Stimulated activated CD8-positive, alpha-beta memory T cell treated with anti-CD3 and anti-CD28 coated beads, Interleukin-4, amount 100 ng/mL, for 1 hour (primary cell): ENCODE measurements at places on chromosomes 2 and 18.

DNA sequence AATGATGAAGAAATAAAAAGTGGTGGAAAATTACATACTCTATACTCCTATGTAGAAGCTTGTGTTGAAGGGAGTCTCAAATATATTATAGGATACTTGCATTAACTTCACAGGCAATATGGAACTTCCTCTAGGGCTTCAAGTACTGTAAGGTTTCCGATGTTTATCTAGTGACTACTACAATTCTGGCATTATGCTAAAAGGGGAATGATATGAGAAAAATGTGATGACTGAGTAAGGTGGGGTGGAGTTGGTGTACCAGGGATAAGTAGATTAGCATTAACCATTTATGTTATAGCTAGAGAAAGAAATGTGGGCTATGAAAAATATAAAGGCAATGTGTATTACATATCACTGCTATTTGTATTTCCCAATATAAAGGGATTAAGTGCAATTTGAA is 229.5 kb downstream of the DCC start:
- DNase-seq: no peak

DNA sequence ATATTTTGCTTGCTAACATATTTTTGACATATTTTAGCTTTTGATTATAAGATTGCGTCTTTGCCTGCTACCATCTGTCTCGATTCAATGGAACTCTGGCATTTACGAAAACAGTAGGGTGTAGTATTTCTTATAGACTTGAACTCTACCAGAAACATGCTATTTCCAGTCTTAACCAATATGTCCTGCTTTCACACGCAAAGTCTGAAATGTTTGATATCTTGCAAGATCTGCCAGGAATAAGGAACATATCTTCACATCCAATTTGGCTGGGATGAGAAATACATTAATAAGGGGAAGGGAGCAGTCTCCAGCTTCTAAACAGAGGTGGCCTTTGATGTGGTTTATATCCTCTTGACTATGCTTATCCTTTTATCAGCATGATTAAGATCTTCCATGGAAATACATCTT is 299.4 kb downstream of the ZNF521 start:
- no peak for DNase-seq

- DNase-seq: no peak
Measured at GRCh38 chr18:35573531-35573930, 8.0 kb upstream of the GALNT1 start.

DNA sequence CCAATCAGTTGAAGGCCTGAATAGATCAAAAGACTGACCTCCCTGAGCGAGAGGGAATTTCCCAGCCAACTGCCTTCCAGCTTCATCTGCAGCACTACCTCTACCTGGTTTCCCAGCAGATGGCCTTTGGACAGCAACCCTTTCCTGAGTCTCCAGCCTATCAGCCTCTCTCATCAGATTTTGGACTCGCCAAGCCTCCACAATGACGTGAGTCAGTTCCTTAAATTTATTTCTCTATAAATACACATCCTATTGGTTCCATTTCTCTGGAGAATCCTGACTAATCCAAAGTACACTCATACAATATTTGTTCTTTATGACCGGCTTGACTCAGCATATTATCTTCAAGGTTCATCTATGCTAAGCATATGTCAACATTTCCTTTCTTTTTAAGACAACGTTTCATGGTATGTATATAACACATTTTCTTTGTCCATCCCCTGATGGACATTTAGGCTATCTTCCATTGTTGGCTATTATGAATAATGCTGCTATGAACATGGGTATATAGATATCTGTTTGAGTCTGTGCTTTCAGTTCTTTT is 294.6 kb downstream of the LRATD1 start:
- no peak for DNase-seq

DNA sequence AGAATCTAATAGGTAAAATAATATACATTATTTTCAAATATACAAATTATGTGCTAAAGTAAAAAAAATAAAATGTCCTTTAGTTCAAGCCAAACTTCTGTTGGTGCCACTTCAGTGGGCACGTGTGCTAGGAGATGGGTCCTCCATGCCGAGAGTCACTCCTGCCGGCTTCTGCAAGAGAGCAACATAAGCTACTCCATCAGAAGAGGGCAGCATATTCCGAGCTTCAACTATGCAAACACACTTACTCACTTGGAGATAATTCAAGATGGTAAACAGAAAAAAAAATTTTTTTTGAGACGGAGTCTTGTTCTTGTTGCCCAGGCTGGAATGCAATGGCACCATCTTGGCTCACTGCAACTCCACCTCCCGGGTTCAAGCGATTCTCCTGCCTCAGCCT is 24.4 kb downstream of the CNOT11 start:
- DNase-seq: no peak

- no peak for DNase-seq
Measured at GRCh38 chr2:217934321-217935131, 68.3 kb downstream of the TNS1 start.

- no peak for DNase-seq
Measured at GRCh38 chr2:240791221-240791800, 28.7 kb downstream of the KIF1A start.

- no peak for DNase-seq
Measured at GRCh38 chr2:131041402-131042147, 51.7 kb downstream of the FAM168B start.

- no peak for DNase-seq
Measured at GRCh38 chr2:168278424-168278888, 31.1 kb upstream of the STK39 start.

DNA sequence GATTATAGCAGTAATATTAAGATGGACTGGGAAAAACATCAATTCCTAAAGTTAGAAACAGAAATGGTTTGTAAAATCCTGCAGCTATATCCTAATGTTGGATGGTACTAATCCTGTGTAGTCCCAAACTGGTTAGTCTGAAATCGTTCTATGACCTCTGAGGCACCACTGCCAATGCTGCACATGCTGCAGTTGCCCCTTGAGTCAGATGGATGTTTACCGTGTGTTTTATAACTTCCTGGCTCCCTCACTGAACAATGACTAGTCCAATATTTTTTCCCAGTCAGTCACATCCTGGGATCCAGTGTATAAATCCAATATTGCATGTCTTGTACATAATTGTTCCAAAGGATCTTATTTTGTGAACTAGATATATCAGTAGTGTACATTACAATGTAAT is 226.7 kb upstream of the PKDCC start:
- no peak for DNase-seq

DNA sequence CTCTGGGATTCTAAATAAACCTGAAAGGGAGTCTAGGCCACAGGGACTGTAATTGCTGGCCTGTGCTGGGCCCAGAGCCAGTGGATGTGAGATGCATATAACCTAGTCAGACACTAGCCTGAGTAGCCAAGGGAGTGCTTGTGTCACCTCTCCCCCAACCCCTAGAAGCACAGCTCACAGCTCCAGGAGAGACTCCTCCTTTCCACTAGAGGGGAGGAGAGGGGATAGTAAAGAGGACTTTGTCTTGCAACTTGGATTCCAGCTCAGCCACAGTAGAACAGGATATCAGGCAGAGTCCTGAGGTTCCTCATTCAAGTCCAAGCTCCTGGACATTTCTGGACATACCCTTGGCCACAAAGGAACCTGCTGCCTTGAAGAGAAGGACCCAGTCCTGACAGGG is 18.4 kb upstream of the EVA1A start:
- no peak for DNase-seq

- no peak for DNase-seq
Measured at GRCh38 chr18:10068766-10069567, 155.2 kb downstream of the VAPA start.

DNA sequence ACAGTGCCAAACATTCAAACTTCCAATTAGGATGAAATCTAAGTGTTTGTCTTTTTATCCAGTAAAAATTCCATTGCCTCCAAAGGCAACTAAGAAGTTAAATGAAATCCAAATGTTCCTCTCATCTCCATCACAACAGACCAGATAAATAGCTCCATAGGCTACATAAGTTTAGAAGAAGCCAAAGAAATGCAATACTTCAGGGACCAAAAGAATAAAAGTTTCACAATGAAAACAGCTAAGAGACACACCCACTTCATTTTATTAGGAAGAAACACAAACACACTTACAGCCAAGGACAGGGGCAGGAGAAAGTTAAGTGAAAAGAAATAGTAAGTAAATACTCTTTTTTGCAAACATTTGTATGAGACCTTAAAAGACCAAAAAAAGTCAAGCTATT is 88.5 kb upstream of the CCDC150 start:
- DNase-seq: no peak

DNA sequence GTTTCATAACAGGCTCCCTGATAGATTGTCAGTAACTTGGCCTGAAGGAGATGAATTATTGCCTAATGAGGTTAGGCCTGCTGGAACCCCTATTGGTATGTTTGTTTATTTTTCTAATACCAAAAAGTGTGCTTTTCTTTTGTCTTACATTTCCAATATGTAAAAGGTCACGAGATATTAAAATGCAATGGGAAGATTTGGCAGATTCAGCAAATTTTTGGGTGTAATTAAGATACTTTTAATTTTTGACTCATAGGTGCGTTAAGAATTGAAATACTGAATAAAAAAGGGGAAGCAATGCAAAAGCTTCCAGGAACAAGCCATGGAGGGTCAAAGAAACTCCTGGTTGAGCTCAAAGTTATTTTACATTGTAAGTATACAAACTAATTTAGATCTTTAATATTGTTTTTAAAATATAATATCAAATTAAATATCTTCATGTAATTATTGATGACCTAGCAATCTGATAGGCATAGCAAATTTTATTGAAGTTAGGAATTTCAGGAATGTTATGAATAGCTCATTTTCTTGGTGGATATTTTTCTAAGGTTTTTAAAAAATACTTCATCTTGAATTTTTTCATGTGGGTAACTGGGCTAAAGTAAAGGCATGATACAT is 52.1 kb downstream of the SMCHD1 start:
- DNase-seq: no peak

DNA sequence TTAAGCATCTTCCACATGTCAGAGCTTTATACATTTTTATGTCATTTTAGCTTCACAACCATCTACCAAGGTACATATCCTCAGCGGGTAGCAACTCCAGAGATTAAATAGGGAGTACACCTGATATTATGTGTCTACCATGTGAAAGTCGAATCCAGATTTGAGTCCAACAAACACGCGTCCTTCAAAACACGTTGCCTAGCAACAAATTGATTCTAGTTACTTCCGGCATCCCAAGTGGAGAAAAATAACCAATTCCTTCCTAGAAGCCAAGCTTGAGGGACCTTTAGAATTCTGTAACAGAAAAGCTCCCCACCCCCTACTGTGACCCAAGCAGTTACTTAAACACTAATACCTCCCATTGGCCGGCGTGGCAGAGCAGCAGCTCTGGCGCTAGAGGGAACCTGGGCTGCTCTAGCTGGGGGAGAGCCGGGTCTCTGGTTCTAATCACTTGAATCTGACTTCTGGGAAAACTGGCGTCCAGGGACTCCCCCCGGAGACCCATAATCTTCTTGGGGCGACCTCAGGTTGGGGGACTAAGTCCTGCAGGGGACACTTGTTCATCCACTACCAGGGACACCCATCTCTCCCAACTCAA is at the start of gene ERICH2:
Gene ERICH2 (plus strand): TSS at position 371 of the 598 bp plus-strand sequence. CDS start 304 bp downstream, outside the sequence.
- no peak for DNase-seq

- no peak for DNase-seq
Measured at GRCh38 chr2:71557321-71557720, 104.0 kb downstream of the DYSF start.

GRCh38 chr2:239868556-239869181 is 156.5 kb downstream of the NDUFA10 start:
- no peak for DNase-seq

DNA sequence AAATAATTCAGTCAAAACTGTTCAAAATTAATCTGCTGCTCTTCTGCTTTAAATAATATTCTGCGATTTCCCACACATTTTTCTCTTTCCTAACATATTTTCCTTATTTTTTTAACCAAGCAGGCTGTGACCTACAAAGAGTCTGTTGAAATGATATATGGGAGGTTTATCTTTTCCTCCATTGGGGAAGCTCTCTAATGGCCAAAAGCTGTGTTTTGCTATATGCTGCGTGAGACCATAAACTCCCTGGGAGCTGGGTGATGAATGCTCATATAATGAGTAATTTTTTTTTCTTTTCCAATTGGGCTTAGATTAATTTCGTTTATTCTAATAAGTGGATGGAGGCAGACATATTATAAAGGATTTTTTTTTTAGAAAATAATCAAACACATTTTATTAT is 72.2 kb upstream of the MAP2 start:
- DNase-seq: no peak

DNA sequence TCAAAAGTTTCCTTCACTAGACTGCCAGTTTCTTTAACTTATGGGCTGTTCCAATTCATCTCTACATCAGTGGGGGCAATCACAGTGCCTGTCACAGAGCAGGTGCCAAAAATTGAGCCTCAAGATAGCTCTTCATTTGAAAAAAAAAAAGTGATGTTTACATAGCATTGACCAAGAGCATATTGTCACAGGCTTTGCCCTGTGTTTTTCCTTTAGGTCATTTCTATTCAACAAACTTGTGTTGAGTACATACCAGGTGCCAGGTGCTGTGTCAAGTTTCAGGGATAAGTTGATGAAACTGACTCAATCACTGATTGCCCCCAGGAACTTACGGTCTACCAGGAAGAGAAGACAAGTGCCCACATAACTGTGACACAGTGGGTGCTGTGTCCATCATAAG is 22.2 kb upstream of the NT5C1B start:
- DNase-seq: no peak

DNA sequence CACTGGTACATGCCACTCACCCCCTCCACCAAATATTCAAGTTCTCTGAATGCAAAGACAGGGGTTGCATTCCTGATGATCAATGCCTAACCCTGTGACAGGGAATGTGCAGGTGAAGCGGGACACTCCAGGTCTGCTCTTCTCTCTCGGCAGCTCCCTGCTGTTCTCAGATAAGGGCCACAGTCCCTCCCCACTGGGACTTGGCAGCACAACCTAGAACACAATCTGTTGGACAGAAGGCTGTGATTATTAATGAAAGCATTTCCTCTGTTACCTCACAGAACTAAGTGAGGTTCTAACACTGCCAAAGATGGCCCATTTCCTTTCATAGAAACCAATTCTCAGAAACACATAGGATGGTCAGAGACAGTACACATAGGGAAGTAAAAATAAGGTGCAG is 42.7 kb downstream of the VSNL1 start:
- DNase-seq: no peak

DNA sequence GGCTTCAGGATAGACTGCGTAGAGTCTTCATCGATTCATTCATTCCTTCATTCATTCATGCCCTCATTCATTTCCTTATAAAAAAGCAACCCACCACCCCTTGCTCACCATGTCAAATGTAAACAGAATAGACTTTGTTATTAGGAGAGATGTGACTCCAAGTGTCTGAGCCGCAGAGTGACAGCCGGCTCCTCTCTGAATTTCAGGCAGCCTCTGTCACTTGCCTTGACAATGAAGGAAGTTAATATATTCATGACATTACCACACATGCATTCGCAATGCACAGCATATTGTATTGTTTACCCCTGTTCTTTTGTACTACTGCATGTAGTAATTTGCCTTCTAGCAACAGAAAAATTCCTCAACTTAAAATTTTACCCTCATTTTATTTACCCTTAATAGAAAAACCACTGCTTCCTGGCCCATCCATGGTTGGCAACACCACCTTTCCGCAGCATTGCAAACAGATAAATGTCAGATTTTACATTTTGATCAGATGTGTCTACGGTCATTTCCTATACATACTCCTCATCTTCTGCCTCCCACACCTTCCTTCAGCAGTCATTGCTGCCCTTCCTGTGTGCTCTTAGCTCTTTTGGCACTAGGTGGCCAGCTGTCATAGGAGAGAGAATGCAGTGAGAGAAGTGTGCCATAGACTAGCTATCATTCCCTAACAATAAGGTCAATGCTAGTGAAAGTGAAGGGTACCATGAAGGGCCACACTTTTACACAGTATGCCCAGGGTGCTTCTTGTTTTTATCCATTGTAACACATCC is 1090.8 kb downstream of the BCL11A start:
- no peak for DNase-seq

GRCh38 chr18:11760498-11761167 is 71.6 kb downstream of the GNAL start:
- DNase-seq: no peak
